Esophagus squamous epithelium (tissue), 5 donors: ENCODE measurements at places on chromosomes 4 and X. TPM values are rescaled to one million over a fixed set of nuclear protein-coding genes. Genes with fewer than 3 reads are reported as not detected.
A peak's percentile ranks its signal among the peaks of the same experiment; 100 is the strongest.

DNA sequence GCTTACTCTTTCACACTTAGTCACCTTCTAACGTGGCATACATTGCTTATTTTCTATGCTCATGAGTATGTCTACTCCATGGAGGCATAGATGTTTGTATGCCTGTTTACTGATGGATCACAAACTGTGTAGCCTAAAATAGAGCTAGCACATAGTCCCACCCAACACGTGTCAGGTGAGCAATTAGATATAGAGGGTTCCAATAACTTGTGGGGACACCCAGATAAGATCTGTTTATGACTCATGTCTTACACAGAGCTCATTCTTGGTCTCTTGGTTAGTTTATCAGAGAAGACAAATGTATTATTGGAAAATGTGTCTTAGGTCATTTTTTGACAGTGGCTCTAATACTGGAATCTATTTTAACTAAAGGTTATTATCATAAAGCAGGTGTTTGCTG, 6.8 kb downstream of the ZFP42 start:
- H3K4me1 ChIP-seq = no peaks in the 10 kb centered on the region
- no peak overlapping the region for H3K4me3 ChIP-seq
- no peaks in the 10 kb centered on the region for H3K27me3 ChIP-seq
- no peak overlapping the region for H3K27ac ChIP-seq
- DNase-seq = no peak

Gene C1QTNF7
- total RNA-seq = 0.88 TPM

Gene ARSJ
- 5.9 TPM for total RNA-seq

Gene RIBC1
- total RNA-seq = 1.2 TPM

Gene GRID2
- not detected for total RNA-seq

Gene CT83
- not detected for total RNA-seq

DNA sequence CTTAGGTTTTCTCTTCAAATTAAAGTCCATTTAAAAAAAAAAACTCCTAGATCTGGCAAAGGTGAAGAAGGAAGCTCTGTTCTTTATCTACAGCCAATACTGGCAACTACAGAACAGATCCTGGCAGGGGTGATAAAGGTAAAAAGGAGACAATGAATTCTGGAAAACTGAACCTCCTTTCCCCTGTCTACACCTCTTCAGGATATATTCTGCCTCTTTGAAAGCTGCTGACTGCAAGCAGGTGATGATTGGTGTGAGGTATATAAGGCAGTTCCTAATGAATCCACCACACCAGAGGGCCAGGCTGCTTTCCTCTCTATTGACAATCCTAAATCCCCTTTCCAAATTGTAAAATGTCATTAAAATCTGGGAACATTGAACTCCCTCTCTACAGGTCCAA, 370.1 kb downstream of the PPP3CA start:
- no peak for DNase-seq
- H3K36me3 ChIP-seq = no peaks in the 10 kb centered on the region
- no peak overlapping the region for H3K4me3 ChIP-seq
- peaks cover 19% of the 10 kb centered on the region for H3K4me1 ChIP-seq
- H3K27ac ChIP-seq = no peak overlapping the region

GRCh38 chr4:11635342-11635741, 206.6 kb upstream of the HS3ST1 start:
- no peak overlapping the region for H3K4me3 ChIP-seq
- H3K4me1 ChIP-seq = peaks cover 6% of the 10 kb centered on the region
- DNase-seq = no peak
- peak overlapping the region; percentile 42 for H3K27ac ChIP-seq

Gene FRMD7
- not detected for total RNA-seq

DNA sequence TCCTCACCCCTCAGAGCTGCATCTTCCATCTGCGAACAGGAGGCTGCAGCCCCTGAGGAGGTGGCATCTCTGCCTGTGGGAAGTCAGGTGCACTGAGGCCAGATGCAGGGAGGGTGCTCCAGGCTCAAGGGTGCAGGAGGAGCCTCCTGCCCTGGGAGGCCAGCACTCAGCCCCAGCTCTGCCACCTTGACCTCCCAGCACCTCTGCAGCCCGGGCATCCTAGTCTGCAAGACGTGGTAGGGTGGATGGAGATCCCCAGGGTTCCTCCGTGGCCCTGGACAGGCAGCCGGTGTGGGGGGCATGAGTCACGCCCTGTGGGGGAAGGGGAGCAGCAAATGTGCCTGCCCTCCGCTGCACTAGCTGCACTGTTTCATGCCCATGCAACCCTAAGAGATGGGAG, 64.7 kb downstream of the TRMT44 start:
- H3K4me1 ChIP-seq = no peaks in the 10 kb centered on the region
- no peak for DNase-seq
- no peaks in the 10 kb centered on the region for H3K36me3 ChIP-seq
- no peaks in the 10 kb centered on the region for H3K27me3 ChIP-seq

DNA sequence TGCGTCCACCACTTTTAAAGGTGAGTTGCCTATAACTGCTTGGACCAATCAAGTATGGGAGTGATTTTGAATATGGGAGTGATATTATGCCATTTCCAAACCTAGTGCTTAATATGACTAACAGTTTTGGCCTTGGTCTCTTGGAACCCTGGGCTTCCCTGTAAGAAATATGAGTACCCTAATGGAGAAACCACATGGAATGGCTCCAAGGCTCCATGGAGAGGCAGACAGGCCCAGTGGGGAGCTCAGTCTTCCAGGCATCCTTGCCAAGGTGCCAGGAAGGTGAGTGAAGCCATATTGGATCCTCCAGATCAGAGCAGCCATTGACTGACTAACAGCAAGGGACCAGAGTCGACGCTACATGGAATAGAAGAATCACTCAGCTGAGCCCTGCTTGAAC, 53.2 kb downstream of the MAML3 start:
- no peak overlapping the region for H3K27ac ChIP-seq
- H3K4me3 ChIP-seq = no peak overlapping the region
- H3K36me3 ChIP-seq = no peaks in the 10 kb centered on the region
- no peak for DNase-seq
- peaks cover 27% of the 10 kb centered on the region for H3K4me1 ChIP-seq

Gene CCNB3
- total RNA-seq = 0.57 TPM

- H3K36me3 ChIP-seq = no peaks in the 10 kb centered on the region
- peaks cover 16% of the 10 kb centered on the region for H3K4me1 ChIP-seq
- no peak for DNase-seq
- no peak overlapping the region for H3K27ac ChIP-seq
- H3K4me3 ChIP-seq = no peak overlapping the region
These were observed 47.6 kb upstream of the PRSS12 start for GRCh38 chr4:118400356-118400755.

Gene HAUS7
- 12.0 TPM for total RNA-seq

- no peaks in the 10 kb centered on the region for H3K27me3 ChIP-seq
- H3K36me3 ChIP-seq = no peaks in the 10 kb centered on the region
- no peak overlapping the region for H3K27ac ChIP-seq
- H3K4me3 ChIP-seq = no peak overlapping the region
- DNase-seq = no peak
- H3K4me1 ChIP-seq = no peaks in the 10 kb centered on the region
These were observed 32.4 kb downstream of the LRBA start for GRCh38 chr4:150982557-150983233.

- H3K27ac ChIP-seq = peak overlapping the region; percentile 2
- H3K4me3 ChIP-seq = no peak overlapping the region
- no peaks in the 10 kb centered on the region for H3K36me3 ChIP-seq
These were observed 92.2 kb downstream of the PALLD start for GRCh38 chr4:168588916-168589531.

- no peak for DNase-seq
- no peaks in the 10 kb centered on the region for H3K36me3 ChIP-seq
- no peak overlapping the region for H3K27ac ChIP-seq
- no peaks in the 10 kb centered on the region for H3K4me1 ChIP-seq
These were observed 101.0 kb upstream of the HS3ST1 start for GRCh38 chr4:11529625-11530201.
